Adrenal gland (tissue), 19 donors: ENCODE measurements at places on chromosomes 1 and 21.

- no peak for DNase-seq
Observed at GRCh38 chr1:162011337-162012012, 12.2 kb downstream of the OLFML2B start.

- DNase-seq, result no peak
Observed at GRCh38 chr1:163056831-163057230, 12.3 kb upstream of the RGS4 start.

DNA sequence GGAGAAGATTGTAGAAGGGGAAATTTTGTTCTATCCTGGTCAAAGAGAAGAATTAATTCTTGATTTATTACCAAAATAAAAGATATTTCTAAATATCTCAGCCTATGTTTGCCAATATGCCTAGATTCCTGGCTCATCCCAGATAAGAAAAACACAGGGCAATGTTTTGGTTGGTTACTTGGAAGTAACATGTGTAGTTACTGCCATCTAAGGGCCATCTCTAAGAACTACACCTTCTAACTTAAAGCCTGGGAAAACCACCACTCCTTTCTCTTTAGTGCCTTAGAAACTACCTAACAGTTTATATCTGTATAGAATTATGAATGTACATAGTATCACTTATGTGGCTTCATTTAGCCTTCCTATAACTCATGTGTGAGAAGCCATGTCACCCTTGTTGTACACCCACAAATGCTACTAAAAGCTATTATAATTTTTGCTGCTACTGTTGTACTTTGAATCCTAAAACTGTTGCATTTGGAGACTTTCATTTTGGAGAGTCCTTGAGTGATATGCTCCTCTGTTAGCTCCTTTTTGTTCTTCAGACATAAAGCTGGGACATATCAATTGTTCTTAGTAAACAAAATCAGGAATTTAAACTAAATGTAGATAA lies 4.5 kb downstream of the AIM2 start:
- DNase-seq, result no peak

- no peak for DNase-seq
Observed at GRCh38 chr1:244314921-244315559, 136.7 kb downstream of the ADSS2 start.
